ENCODE measurements at places on chromosomes 12 and 14. TPM values are rescaled to one million over a fixed set of nuclear protein-coding genes. Genes with fewer than 3 reads are reported as not detected.

ASCL4 gene
- total RNA-seq, result not detected

DAO gene
- total RNA-seq, result not detected

LIN7A gene
- 1.2 TPM for total RNA-seq

ACOT2 gene
- total RNA-seq, result 39.0 TPM

HEATR5A gene
- 32.9 TPM for total RNA-seq

LRIG3 gene
- total RNA-seq, result 36.0 TPM

SLC7A7 gene
- 13.9 TPM for total RNA-seq

TC2N gene
- total RNA-seq, result 2.4 TPM
